ENCODE measurements at places on chromosomes 2 and 18. TPM values are rescaled to one million over a fixed set of nuclear protein-coding genes. Genes with fewer than 3 reads are reported as not detected.

- H3K4me1 ChIP-seq: peaks cover 7% of the 10 kb centered on the region
- no peak overlapping the region for H3K4me3 ChIP-seq
- H3K27ac ChIP-seq: peak overlapping the region; percentile 69
- no peaks in the 10 kb centered on the region for H3K27me3 ChIP-seq
- peak; percentile 82 for DNase-seq
Measured at GRCh38 chr2:237156031-237156856, 70.6 kb downstream of the COPS8 start.

DNA sequence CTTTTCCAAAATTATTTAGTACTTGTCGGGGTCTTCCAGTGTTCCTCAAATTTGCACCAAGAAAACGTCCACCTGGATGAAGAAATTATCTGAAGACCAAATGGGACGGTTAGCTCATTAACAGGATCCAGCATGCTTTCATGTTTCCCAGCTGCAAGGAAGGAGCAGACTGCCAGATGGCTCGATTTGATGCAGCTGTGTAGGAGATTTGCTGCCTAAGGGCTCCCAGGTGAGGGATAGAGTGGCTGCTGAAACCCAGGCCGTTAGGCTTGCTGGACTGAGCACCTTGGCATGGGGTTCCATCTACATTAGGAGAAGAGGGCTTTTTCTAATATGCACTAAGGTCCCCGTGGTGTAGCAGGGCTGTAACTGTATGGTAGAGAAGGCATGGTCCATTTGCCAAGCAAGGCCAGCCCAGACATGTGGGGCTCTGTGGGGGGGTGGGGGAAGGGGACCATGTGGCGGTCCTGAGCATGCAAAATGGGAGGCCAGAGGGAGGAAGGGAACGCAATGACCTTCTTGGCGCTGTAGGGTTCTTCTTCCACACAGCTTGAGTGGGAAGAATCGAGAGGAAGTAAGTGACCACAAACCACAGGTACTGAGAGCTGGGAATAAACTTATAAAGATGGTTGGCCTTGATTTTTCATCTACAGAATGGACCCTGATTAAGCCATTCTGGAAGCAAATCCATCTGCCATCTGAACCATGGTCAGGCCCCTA is 144.0 kb downstream of the TMEM163 start:
- H3K27ac ChIP-seq: no peak overlapping the region
- no peaks in the 10 kb centered on the region for H3K4me1 ChIP-seq
- no peaks in the 10 kb centered on the region for H3K27me3 ChIP-seq
- no peak for DNase-seq

- H3K4me1 ChIP-seq: peaks cover 5% of the 10 kb centered on the region
- peak; percentile 11 for DNase-seq
- no peak overlapping the region for H3K4me3 ChIP-seq
- no peak overlapping the region for H3K27ac ChIP-seq
- H3K36me3 ChIP-seq: no peaks in the 10 kb centered on the region
- no peaks in the 10 kb centered on the region for H3K27me3 ChIP-seq
Measured at GRCh38 chr2:179842498-179843153, 18.8 kb downstream of the ZNF385B start.

DNA sequence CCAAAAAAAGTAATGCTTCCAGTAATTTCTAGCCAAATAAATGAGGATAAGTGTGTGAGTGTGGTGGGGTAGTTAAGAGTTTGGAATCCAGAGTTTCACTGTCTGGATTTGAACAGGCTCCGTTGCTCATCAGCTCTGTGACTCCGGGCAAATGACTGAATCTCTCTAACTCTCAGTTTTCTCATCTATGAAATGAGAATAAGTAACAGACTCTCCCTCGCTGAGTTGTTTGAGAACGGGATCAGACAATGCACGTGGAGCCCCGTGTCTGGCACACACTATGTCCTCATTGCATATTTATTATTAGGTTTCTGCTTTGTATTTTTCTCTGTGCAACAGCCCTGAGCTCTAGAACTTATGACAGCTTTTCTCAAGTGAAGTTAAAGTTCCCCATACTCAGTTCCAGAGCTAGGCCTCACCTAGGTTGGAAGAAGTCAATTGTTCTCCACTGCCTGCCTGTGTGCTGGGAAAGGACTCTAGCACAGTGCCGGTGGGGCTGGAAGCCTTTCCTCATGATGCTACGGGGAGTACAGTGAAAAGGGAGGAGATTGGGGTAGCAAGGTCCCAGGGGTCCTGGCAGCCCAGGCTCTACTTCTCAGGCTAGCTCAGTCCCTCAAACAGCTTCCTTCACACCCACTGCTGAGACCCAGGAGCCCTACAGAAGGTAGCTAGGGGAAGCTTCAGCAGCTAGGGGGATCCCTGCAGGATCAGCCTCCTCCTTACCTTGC is 1.7 kb upstream of the ICOS start:
- no peaks in the 10 kb centered on the region for H3K4me1 ChIP-seq
- H3K27me3 ChIP-seq: no peaks in the 10 kb centered on the region
- H3K27ac ChIP-seq: no peak overlapping the region
- H3K4me3 ChIP-seq: no peak overlapping the region

GRCh38 chr2:190023860-190024259 is 38.7 kb downstream of the MSTN start:
- no peak for DNase-seq
- H3K27ac ChIP-seq: no peak overlapping the region
- H3K36me3 ChIP-seq: no peaks in the 10 kb centered on the region
- H3K27me3 ChIP-seq: no peaks in the 10 kb centered on the region
- H3K4me3 ChIP-seq: no peak overlapping the region

DNA sequence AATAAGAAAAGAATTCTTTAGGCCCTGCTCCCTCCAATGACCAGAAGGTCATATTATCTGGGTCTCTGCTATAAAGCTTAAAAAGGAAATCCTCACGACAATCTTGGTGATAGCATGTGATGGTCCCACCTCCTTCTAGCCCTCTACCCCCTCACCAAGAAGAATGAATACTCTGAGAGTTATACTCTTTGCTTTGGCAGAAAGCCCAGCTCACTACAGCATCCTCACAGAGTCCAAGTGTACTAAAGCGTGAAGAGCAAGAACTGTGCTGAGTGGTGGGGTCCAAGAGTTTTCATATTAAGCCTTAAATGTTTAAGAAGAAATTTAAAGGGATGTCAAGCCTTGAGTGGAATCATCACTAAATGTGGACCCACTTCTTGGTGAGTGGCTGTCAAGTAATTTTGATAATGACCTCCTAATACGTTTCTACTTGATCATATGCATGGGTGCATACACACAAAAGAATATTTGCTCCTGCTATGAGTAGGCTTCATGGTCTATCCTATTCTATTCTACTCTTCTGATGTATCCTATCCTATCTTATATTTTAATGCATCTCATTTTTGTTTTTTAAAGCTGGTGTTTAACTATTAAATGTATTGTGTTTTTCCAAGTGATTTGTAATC is 16.5 kb upstream of the SERPINB7 start:
- no peak for DNase-seq
- H3K4me3 ChIP-seq: no peak overlapping the region
- H3K27me3 ChIP-seq: no peaks in the 10 kb centered on the region

- no peak overlapping the region for H3K4me3 ChIP-seq
- no peak overlapping the region for H3K27ac ChIP-seq
- H3K27me3 ChIP-seq: no peaks in the 10 kb centered on the region
- H3K36me3 ChIP-seq: no peaks in the 10 kb centered on the region
Measured at GRCh38 chr2:233801357-233802131, 23.4 kb downstream of the MROH2A start.

- no peaks in the 10 kb centered on the region for H3K36me3 ChIP-seq
- no peaks in the 10 kb centered on the region for H3K27me3 ChIP-seq
- DNase-seq: no peak
- no peaks in the 10 kb centered on the region for H3K4me1 ChIP-seq
- H3K4me3 ChIP-seq: no peak overlapping the region
- no peak overlapping the region for H3K27ac ChIP-seq
Measured at GRCh38 chr2:149994057-149994728, 406.6 kb upstream of the MMADHC start.

GRCh38 chr2:219228041-219228910 is 1.2 kb downstream of the ATG9A start:
- H3K4me3 ChIP-seq: peak overlapping the region; percentile 87
- no peaks in the 10 kb centered on the region for H3K27me3 ChIP-seq
- peaks cover 19% of the 10 kb centered on the region for H3K4me1 ChIP-seq
- DNase-seq: peak; percentile 32
- H3K27ac ChIP-seq: peak overlapping the region; percentile 98

DNA sequence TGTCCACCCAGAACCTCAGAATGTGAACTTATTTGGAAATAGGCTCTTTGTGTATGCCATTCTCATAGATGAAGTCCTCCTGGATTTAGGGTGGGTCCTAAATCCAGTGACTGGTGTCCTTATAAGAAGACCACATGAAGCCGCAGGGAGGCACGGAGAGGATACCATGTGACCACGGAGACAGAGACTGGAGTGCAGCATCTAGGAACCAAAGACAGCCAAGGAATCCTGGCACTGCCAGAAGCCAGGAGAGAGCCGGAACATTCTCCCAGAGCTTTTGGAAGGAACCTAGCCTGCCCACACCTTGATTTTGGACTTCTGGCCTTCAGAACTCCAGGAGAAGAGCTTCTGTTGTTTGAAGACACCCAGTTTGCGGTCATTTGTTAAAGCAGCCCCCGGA is 49.7 kb downstream of the ARL4C start:
- H3K27me3 ChIP-seq: no peaks in the 10 kb centered on the region
- DNase-seq: no peak
- no peaks in the 10 kb centered on the region for H3K36me3 ChIP-seq
- H3K4me1 ChIP-seq: no peaks in the 10 kb centered on the region
- no peak overlapping the region for H3K4me3 ChIP-seq
- H3K27ac ChIP-seq: no peak overlapping the region

GRCh38 chr2:235206399-235206798 is 254.6 kb downstream of the SH3BP4 start:
- no peaks in the 10 kb centered on the region for H3K4me1 ChIP-seq
- DNase-seq: no peak
- no peaks in the 10 kb centered on the region for H3K36me3 ChIP-seq
- H3K27ac ChIP-seq: no peak overlapping the region

DNA sequence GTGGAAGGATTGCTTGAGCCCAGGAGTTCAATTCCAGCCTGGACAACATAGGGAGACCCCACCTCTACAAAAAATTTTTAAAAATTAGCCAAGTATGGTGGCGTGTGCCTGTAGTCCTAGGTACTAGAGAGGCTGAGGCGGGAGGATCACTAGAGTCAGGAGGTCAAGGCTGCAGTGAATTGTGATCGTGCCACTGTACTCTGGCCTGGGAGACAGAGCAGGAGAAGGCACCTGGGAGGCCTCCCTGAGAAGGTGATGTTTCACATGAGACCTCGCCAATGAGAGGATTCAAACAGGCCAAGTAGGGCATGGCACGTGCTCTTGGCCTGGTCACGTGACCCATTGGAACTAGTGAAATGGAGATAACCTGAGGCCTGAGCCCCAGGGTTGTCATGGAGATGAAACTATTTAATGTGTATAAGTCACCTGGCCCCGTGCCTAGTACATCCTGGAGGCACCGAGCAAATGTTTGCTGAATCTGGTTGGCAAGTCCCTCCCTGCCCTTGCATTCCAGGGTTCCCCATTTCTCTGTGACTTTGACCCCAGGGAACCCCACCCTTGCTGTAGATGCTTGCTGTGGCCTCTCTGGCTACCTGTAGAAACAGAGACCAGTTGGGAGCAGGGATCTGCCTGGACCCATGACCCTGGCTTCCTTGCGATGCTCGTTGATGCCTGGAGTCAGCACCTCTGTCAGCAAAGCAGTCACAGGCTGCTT is 26.1 kb upstream of the ROCK2 start:
- no peaks in the 10 kb centered on the region for H3K27me3 ChIP-seq
- H3K4me1 ChIP-seq: peaks cover 75% of the 10 kb centered on the region
- H3K27ac ChIP-seq: peak overlapping the region; percentile 86
- H3K4me3 ChIP-seq: no peak overlapping the region

DNA sequence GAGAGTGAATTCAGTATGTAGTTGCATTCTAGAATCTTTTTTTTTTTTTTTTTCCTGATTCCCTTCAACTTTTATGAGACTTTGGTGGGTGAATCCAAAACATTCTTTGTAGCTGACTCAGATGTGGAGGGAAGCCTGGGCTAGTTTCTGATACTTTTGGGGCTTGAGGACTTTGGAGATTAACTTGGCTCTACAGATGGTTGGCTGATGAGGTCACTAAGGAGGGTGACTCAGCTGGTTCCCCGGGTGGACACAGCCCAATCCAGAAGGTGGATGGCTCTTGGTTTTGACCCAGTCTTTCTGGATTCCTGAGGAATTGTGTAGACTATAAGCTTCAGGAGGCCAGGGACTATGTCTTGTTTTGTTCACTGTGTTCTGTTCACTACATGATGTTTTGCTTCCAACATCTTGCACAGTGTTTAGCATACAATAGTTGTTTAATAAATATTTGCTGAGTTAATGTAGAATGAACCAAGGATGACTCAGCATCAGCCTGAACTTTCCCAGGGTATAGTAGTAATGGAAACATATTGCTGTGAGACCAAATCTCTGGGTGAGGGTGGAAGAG is 30.5 kb downstream of the LAMA3 start:
- no peak overlapping the region for H3K27ac ChIP-seq
- no peaks in the 10 kb centered on the region for H3K27me3 ChIP-seq
- no peak for DNase-seq
- H3K4me3 ChIP-seq: no peak overlapping the region

DNA sequence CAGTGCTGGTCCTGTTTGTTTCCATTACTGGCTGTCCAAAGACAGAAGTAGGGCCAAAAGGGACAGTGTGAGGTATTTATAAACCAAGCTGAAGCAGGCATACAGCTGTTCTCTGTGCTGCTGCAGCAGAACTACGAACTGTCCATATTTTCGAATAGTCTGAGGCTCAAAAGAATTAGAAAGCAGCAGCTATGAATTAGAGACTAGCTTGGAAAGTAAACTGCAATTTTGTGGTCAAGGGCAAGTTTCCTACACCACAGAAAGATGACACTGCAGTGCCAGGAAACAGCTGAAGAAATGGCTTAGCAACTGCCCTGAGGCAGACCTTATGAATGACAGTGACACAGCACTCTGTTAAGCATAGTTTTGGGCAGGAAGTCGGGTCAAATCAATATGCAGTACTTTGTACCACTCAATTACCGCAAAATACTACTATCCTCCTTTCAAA is 125.3 kb downstream of the TMEM131 start:
- H3K4me3 ChIP-seq: peak overlapping the region; percentile 33
- H3K4me1 ChIP-seq: peaks cover 43% of the 10 kb centered on the region
- DNase-seq: no peak
- H3K36me3 ChIP-seq: no peaks in the 10 kb centered on the region

GRCh38 chr2:61536180-61536571 is 2.0 kb downstream of the XPO1 start:
- H3K36me3 ChIP-seq: peaks cover 5% of the 10 kb centered on the region
- DNase-seq: no peak
- H3K27ac ChIP-seq: peak overlapping the region; percentile 97
- H3K4me1 ChIP-seq: peaks cover 31% of the 10 kb centered on the region
- peak overlapping the region; percentile 87 for H3K4me3 ChIP-seq

DNA sequence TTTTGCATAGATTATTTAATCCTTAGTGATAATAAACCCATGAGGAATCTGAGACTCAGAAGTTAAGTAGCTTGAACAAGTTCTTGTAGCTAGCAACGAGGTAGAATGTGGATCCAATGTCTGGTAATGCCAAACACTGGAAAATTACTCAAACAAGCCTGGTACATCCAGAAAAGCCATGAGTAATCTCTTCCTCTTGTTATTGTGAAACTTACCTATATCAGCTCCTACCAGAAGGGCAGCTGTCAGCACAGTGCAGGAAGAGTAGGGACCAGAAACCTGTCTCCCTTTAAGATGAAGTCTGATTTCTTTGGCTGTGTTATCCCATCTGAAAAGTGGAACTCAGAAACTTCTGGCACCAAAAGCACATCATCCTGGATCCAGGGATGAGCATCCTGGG is 7.7 kb upstream of the SERPINB8 start:
- no peak overlapping the region for H3K4me3 ChIP-seq
- H3K36me3 ChIP-seq: no peaks in the 10 kb centered on the region
- peaks cover 4% of the 10 kb centered on the region for H3K27me3 ChIP-seq
- no peak for DNase-seq

GPR75 gene
- total RNA-seq: 0.79 TPM

DNAJC5G gene
- total RNA-seq: not detected

RNF144A gene
- 9.3 TPM for total RNA-seq

SLC4A5 gene
- total RNA-seq: 5.7 TPM

ANKRD30B gene
- total RNA-seq: not detected

SALL3 gene
- not detected for total RNA-seq

Data from psoas muscle (tissue), 8 donors.